ENCODE measurements at places on chromosomes 7 and 10. TPM values are rescaled to one million over a fixed set of nuclear protein-coding genes. Genes with fewer than 3 reads are reported as not detected.

DNA sequence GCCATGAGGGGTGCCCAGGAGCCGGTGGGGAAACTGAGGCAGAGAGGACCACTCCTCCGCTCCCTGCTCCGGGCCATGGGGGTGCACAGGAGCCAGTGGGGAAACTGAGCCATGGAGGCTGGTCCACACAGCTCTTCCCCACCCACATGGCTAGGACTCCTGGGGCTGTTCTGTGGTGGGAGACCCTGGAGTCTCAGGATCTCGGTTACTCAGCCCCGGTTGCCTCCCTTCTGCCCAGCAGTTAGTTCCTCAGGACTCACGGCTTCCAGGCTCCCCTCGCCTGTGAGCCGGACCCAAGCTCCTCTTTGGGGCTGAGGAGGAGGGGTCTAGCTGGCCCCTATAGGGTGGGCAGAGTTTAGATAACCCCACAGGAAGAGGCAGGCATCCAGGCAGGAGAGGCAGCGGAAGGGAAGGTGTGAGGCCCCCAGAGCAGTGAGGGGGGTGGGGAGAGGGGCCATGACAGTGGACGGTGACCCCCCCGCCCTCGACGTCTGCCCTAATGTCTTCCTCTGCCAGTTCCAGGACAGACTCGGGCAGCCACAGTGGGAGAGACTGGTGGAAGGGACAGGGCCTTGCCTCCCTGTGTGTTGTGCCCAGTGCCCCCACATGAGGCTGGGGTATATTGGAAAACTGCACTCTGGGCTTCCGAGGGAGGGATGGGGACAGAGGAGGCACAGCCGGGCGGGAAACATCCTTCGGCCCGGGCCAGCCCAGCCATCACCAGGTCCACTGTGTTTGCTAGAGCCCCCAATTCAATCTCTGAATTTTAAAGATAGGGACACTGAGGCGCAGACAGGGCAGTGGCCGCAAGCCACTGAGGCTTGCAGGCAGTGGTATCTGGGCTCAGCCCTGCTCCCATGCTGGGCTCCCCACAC, 4.3 kb downstream of the ELFN1 start:
- no peak for DNase-seq

DNA sequence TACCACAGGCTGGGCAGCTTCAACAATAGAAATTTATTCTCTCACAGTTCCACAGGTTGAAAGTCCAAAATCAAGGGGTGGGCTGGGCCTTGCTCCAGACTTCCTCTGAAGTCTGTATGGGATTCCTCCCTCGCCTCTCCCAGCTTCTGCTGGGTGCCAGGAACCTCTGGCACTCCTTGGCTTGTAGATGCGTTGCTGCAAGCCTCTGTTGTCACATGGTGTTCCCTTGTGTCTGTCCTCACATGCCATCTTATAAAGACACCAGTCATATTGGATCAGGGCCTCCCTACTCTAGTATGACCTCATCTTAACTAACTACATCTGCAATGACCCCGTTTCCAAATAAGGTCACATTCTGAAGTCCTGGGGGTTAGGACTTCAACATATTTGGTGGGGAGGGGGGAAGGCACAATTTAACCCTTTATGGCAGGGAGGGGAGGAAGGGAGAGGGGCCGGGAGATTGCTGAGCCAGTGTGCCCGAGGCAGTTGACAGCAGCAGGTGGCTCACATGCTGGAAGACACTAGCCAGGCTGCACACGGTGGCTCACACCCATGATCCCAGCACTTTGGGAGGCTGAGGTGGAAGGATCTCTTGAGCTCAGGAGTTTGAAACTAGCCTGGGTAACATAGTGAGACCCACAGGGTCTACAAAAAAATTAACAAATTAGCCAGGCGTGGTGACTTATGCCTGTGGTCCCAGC, 18.8 kb downstream of the ZNF282 start:
- DNase-seq = no peak

DNA sequence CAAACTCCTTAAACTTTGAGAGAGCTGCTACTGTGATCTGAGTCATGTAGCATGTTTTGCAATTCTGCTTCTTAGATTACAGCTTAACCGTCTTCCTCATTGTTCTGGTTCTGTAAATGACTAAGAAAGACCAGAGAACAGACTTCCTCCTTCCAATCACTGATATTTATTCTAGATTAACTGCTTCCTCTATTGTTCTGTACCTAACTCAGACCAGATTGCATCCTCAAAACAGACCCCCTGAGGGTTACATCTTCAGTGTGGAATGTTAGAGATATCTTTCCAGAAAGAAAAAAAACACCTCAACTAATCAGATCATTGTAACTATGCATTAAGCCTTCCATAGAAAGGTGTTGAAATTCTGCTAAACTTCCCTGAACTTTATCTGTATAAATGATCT, 5.7 kb upstream of the PIP start:
- DNase-seq = peak; percentile 42

GRCh38 chr10:50515420-50515819, 108.3 kb downstream of the SGMS1 start:
- DNase-seq = no peak

The IQCE gene
- total RNA-seq = 12.2 TPM

The FAM131B gene
- 0.18 TPM for total RNA-seq

The MDFIC gene
- total RNA-seq = 15.1 TPM

The SCART1 gene
- total RNA-seq = 0.58 TPM

The GPR141 gene
- total RNA-seq = not detected

Data from foreskin keratinocyte (primary cell).